ENCODE measurements at places on chromosomes 16 and 17.

- no peak for DNase-seq
Measured at GRCh38 chr16:4313563-4314531, 2.0 kb upstream of the GLIS2 start.

GRCh38 chr17:49694847-49695697, 12.7 kb downstream of the SLC35B1 start:
- DNase-seq, result no peak

GRCh38 chr17:65852911-65853310, 291.5 kb upstream of the AXIN2 start:
- no peak for DNase-seq

GRCh38 chr16:79993629-79994209, 393.2 kb upstream of the MAF start:
- DNase-seq, result no peak

DNA sequence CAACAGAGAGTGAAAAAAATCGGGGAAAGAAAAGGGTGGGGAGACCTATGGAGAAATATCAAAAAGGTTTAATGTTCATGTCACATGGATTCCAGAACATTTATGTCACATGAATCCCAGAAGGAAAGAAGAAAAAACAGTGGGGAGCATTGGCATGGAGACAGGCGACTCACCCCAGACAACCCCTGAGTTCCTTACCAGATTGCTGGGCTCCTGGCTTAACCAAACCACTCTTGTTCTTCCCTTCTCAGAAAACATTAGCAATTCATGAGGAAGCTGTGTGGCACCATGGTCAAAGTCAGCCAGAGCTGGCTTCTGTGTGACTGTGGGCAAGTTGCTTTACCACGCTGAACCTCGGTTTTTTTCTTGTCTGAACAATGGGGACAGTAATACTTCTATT, 49.6 kb upstream of the CLEC19A start:
- no peak for DNase-seq

- no peak for DNase-seq
Measured at GRCh38 chr16:22217890-22218730, 12.0 kb downstream of the EEF2K start.

- DNase-seq, result no peak
Measured at GRCh38 chr16:76607317-76607716, 330.1 kb downstream of the CNTNAP4 start.

DNA sequence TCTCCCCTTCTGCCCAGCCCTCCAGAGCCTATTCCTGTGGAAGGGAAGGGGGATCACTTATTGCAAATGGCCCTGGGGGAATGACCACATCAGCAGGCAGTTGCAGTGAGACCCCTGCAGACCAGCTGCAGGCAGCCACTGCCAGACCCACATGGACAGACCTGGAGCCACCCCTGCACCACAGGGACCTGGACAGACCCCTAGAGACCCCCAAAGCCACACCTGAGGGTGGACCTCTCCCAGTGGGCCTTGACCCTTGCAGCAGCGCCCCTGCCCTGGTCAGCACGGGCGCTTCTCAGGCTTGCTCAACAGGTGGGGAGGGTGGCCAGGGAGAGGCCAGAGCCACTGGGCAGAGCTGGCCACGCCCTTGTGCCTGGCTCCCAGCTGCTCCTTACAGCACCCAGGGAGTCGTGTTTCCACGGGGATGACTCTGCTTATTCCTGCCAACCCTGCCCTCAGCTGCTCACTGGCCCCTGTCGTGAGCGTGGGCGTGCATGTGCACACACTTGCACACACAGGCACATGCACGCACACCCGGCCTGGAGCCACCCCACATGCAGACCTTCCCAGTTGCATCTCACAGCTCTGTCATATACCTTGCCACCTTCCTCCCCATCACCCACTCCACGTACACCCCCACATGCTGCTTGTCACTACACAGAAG, 1.3 kb upstream of the SCN4A start:
- DNase-seq, result no peak

DNA sequence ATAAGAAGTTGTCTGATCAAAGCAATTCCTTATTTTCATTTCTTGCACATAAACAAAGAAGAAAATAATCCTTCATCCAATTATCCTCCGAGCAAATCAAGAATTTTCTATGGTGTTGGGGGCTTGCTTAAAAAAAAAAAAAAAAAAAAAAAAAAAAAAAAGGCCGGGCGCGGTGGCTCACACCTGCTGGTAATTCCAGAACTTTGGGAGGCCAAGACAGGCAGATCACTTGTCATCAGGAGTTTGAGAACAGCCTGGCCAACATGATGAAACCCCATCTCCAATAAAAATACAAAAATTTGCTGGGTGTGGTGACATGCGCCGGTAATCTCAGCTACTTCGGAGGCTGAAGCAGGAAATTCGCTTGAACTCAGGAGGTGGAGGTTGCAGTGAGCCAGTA, 19.3 kb downstream of the CNP start:
- DNase-seq, result no peak

GRCh38 chr16:82156761-82157533, 13.1 kb downstream of the MPHOSPH6 start:
- no peak for DNase-seq

DNA sequence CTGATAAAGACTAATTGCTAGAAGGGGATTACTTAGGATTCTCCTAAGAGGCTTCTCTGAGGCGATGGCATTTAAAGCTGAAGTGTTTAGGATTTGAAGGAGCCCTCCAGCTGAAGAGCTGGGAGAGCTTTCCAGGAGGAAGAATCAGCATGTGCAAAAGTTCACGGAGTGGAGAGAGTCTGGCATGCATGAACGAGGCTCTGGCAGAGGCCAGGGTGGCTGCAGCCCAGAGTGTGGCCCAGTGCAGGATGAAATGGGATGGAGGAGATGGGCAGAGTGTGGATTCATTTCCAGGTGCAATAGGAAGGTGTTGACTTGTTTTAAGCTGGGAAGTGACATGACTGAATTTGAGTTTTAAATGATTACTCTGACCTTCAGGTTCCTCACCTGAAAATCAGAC, 249.0 kb upstream of the CCL2 start:
- DNase-seq, result no peak

- DNase-seq, result no peak
Measured at GRCh38 chr16:515175-515938, 12.2 kb upstream of the CAPN15 start.

DNA sequence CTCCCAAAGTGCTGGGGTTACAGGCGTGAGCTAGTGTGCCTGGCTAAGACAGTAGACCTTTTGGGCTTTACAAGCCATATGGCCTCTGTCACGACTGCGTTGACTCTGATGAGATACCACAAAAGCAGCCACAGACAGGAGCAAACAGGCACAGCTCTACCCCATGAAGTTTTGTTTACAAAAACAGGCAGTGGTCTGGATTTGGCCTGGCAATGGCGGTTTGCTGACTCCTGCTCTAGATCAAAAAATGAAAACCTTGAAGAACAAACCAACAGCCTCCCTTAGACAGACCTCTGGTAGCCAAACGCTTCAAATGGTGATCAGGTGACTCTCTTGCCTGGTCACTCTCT, 20.7 kb downstream of the SLC43A2 start:
- no peak for DNase-seq
